Stimulated activated CD4-positive, alpha-beta T cell treated with anti-CD3 and anti-CD28 coated beads, Interleukin-2, amount 100 ng/mL, for 4 hours (primary cell): ENCODE measurements at places on chromosomes 13 and 19.

GRCh38 chr13:42099962-42100675 lies 51.7 kb downstream of the DGKH start:
- no peak for DNase-seq

DNA sequence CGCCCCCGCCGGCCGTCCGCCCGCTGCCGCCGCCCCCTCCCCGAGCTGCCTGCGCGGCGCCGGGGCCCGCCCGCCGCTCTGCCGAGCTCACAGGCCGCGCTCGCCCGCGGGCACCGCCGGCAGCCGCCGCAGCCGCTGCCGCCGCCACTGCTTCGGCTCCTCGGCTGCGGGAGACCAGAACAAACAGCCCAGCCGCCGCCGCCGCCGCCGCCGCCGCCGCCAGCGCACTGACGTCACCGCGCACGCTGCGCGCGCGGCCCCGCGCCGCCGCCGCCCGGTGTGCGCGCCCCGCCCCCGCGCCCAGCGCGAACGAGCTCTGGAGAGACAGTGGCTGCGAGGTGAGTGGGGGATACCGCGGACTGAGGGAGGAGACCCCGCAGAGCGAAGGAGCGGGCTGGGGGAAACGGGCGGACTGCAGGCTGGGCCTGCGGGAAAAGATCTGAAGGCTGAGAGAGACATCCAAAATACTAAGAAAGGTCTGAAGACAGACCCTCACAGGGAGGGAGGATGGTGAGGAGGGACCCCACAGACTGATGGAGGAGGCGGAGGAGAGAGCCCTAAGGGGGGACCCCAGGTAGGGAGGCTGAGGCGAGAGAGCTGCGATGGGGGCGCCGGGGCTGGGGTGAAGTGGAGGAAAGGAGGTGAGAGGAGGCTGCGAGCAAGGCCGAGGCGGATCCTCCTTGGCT lies at the start of gene BRD4:
Gene BRD4 (minus strand): TSS at position 229 of the 686 bp plus-strand sequence. CDS start 59,440 bp downstream, outside the sequence.
- peak; percentile 72 for DNase-seq

- no peak for DNase-seq
Measured at GRCh38 chr19:54253331-54254194, 3.5 kb downstream of the LILRB5 start.

DNA sequence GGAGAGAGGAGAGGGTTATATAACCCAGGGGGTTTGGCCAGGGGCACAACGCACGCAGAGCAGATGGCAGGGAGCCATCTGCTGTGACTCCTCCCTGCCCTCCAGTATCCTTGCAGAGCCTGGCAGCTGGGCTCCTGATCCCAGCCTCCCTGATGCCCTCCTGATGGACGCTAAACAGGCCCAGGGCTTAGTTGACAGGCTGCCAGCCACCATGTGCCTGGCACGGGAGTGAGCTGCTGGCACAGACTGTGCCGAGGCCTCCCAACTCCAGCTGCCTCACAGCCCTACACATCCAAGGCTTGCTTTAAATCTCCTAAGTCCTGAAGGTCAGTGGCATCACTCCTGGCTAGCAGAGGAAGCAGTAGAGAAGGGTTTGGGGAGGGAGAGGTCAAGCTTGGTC lies 16.7 kb downstream of the SYDE1 start:
- no peak for DNase-seq

DNA sequence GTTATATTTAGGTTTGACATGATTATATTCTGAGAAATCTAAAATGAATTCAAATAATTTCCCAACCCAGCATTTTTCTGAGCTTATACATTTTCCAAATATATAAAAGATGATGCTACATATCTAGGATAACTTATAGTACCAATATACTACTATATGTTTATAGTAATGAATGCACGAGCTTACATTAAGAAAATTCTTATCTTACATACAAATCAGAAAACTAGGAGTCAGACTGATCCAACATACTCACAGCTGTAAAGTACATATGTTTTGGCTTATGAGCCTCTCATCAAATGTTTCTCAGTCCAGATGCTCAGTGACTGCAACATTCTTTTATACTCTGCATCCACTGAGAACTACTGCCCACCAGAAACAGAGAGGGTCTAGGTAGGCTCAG lies 491.3 kb upstream of the KLF12 start:
- DNase-seq: no peak

- no peak for DNase-seq
Measured at GRCh38 chr19:9916719-9917118, 19.6 kb downstream of the OLFM2 start.

- no peak for DNase-seq
Measured at GRCh38 chr19:33557196-33557595, 35.6 kb upstream of the PEPD start.

DNA sequence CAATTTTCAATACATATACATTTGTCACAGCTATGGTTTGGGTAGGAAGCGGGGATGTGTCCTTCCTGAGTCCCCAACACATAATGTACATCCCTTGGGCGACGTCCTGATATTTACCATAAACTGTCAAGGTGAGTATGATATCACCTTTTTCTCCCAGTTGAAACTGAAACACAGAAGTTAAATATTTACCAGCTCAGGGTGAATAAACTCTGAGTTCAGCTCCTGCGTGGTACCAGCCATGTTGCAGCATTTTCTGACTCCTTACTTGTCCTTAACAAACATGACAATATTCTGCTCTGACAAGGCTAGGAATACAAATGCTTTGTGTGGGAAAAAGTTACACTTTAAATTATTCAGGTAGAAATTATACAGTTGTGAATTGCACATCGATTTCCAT lies 294.2 kb downstream of the TEX29 start:
- DNase-seq: no peak

DNA sequence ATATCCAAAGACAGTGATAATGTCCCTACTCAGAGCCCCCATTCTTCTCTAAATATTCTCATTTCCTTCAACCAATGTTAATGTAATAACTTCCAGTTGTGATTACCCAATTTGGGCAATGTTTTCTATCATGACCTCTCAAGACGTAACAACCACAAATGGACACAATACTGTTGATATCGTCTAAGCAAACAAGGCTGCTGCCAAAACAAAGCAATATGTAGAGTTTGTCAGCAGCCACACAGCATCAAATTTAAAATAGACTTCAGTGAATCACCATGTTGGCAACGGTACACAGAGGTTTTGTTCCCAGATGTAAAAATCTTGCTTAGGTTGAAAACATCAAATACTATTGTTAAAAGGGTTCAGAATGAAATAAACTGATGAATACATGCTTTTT lies 205.1 kb downstream of the DACH1 start:
- DNase-seq: no peak

DNA sequence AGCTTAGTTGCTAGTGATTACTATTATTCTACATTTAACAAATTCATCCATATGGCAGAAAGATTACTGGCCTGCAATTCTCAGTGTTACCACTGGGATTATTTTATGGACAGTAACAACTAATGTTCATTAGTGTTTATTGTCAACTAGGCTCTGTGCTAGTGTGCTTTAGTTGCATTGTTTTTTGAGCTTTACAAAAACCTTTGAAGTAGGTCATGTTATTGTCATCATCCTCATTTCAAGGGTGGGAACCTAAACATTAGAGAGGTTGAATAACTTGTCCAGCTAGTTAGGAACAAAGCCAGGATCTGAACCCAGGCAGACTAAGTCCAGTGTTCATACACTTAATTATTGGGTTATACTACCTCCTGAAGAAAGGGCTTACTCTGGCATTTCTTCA lies 27.8 kb upstream of the TDRD3 start:
- DNase-seq: no peak

- DNase-seq: no peak
Measured at GRCh38 chr13:100182900-100183490, 94.1 kb downstream of the PCCA start.

DNA sequence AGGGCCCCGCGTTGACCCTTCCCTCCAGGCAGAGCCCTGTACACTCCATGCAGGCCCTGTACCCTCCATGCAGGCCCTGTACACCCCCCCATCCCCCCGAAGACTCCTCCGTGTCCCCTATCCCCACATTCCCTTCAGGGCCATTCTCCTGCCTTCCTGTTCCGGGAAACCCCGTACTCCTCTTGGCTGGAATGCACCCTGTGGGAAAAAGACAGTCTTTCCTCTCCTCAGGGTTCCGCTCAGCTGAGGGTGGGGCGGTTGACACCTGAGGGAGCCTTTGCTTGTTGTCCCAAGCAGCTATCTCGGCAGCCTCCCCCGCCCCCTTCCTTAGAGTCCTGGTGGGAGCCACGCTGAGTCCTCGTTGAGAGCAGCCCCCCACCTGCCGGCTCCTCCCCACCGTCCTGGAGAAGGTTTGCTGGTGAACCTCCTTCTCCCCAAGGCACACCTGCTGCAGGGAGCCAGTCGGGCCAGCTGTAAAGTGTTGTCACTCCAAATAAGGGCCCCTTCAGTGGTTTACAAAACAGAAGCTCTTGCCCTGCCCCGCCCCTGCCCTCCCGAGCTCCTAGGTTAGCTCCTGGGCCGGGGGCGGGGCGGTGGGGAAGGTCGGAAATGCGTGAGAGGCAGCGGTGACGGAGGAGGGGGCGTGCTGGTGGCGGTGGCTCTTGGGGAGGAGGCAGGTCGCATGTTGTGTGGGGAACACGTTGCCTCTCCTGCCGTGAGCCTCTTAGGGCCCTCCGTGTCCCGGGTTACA lies 1.5 kb downstream of the GNA11 start:
- DNase-seq: peak; percentile 76

GRCh38 chr13:92303428-92303827 lies 905.0 kb downstream of the GPC5 start:
- no peak for DNase-seq

DNA sequence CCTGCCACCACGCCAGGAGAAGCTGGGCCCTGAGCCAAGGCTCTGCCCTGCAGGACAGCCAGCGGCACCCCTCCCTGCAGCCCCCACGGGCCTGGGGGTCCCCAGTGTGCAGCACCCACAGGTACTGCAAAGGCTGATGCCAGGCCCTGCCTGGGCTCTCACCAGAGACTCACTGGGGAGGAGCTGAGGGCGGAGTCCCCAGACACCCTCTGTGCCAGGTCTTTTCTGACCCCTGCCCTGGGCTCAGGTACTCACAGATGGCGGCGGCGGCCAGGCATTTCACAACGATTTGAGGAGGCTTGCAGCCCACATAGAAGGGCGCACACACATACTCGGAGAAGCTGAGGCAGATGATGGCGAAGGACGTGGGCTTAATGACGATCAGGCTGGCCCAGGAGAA lies 5.7 kb downstream of the SLC7A9 start:
- DNase-seq: no peak

- DNase-seq: no peak
Measured at GRCh38 chr13:114135731-114136171, 3.3 kb upstream of the RASA3 start.
